Daoy (cell line): ENCODE measurements at places on chromosomes 3 and 15.

GRCh38 chr3:21894459-21895340, 143.7 kb upstream of the ZNF385D start:
- no peak for DNase-seq

DNA sequence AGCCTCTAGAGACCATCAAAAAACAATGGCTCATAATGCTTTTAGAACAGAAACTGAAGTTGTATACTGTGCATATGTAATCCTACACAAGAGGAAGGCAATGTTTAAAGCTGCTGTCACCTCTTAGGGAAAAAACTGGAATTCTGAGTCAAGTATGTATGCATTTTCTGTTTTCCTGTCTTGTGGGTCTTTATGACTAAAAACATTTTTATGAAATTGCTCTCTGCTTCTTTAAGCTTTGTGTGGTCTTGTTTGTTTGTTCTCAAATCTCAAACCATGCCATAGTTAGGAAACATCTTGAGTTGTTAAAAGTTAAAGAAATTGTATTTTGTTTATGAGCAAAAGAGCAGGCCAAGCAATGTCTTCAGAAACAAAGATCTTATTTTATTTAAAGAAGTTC, 80.9 kb upstream of the SOX2 start:
- no peak for DNase-seq

- DNase-seq = peak; percentile 23
Measured at GRCh38 chr3:115974940-115975339, 351.6 kb downstream of the GAP43 start.

- DNase-seq = no peak
Measured at GRCh38 chr3:109384164-109384563, 46.8 kb upstream of the DPPA4 start.

- DNase-seq = peak; percentile 64
Measured at GRCh38 chr15:71337197-71337845, 222.1 kb downstream of the THSD4 start.

DNA sequence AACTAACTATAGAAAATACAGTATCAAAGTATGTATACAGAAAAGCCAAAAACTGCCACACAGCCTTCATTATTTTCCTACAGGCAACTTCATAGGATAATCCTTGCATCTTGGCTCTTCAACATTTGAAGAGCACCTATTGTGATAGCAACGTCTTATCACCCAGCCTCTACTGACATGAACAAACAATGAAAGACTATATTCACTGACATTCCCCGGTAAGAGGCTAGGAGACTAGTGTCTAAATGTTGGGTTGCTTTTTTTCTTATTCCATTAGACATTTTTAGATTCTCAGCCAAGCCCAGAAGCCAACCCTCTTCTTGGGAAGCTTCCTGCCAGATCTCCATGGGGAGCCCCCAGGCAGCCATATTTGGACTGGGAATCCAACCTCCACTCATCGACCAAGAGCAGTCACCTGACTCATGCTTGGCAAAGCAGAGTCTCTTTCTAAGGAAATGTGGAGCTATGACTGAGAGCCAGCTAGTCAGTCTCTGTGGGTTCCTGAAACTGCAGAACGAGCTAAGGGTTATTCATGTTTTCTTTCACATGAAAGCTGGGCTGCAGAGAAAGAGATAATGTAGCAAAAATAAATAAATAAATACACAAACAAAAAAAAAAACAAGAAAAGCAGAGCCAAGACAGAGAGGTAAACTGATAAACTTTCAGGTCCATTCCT, 227.5 kb downstream of the MAGI1 start:
- DNase-seq = peak; percentile 35

- no peak for DNase-seq
Measured at GRCh38 chr15:48283396-48284145, 47.7 kb upstream of the DUT start.

GRCh38 chr3:112115161-112115739, 17.8 kb downstream of the GCSAM start:
- DNase-seq = no peak

DNA sequence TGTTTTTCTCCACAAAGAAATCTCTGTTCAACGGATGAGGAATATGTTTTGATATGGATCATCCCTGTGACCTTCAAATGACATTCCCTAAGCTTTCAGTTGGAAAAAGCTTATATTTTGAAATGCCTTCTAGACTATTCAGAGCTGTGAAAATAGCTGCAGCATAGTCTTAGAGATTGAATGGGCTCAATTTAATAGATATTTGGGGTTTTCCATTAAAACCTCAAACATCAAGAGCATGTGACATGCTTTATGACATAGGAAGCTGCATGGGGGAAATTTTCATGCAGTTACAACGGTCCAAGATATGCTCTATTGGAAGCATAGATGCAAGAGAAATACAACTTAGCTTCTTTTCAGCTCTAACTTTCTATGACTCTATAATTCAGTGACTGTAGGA, 102.8 kb downstream of the LSAMP start:
- peak; percentile 19 for DNase-seq

GRCh38 chr3:156448300-156448699, 106.6 kb downstream of the SSR3 start:
- peak; percentile 22 for DNase-seq

GRCh38 chr15:82737975-82738374, 28.3 kb upstream of the AP3B2 start:
- peak; percentile 23 for DNase-seq

GRCh38 chr3:172259111-172259541, 189.1 kb downstream of the GHSR start:
- DNase-seq = no peak
